ENCODE measurements at places on chromosomes 5 and 9.

- no peak for DNase-seq
Measured at GRCh38 chr5:157857816-157858526, 974 bp downstream of the CLINT1 start.

DNA sequence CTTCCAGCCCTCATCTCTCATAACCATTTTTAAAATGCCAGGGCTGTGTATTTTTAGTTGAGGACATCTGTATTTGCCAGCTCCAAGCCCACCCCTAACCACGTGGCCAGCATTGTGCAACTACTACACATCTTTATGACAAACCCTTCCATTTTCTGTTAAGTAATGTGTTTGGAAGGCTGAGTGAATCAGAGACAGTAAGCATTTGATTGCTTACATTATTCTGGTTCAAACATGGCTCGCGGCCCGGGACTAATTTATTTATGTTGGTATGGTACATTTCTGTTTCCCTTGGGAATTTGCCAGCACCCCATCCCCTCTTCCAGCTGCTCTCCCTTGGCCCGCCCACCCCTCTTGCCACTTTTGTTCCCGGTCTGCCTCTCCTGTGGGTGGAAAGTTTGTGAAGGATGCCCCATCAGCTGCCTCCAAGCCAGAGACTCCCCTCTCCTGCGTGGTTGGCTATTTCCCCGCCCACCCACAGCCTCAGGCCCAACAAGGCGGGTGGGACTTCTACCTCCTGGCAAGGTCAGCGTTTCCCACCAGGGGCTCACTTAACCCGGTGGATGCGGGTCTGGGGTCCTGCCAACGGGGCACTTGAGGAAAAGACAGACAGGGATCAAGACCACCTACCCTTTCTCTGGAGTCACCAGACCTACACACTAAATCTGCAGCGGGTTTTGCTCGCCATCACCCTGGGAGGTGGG lies 162.2 kb downstream of the HSD17B3 start:
- DNase-seq = peak; percentile 62

GRCh38 chr9:35510754-35511428 lies 21.0 kb downstream of the RUSC2 start:
- DNase-seq = peak; percentile 58

DNA sequence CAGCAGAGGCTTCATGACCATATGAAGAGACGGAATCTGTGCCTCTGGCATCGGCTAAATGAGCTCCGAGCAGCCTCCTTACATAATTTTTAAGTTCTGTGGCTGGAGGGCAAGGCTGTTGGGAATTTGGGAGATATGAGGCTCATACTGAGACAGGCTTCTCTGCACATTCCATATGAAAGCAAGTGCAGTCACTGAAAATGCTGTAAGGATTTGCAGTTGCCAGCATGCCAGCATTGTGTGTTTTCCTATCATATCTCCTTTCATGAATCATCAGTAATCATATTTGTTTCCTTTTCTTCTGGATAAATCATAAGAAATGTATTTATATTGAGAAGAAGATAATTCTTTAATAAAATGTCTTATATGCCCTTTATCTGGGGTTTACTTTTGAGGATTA lies 775.4 kb downstream of the SEMA5A start:
- DNase-seq = no peak

- DNase-seq = no peak
Measured at GRCh38 chr9:34510497-34511468, 12.0 kb downstream of the ENHO start.

DNA sequence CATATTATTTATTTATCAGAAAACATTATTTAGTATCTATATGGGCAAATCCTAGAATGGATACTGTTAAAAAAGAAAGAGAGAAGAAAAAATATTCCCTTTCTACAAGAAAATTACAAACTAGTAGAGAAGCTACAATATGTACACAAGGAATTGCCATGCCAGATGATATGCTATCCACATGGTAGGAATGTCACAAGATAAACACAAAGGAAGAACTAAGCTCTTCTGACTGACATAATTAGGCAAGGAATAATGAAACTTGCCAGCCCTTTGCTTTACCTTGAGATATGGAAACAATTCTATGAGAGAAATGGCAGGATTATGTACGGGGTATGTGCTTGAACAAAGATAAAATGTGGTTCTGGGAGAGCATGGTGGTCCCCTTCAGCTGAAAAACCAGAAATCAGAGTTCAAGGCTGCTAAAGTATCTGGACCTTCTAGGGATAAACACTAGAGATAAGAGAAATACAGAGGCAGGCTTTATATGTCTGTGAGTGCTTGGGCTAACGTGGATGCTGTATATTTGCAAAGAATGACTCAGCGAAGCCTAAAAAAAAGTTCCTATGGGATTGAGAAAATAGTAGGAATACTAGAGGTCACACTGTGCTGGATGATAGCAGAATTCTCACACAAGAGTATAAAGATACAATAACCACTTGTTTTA lies 451.6 kb downstream of the TLE1 start:
- DNase-seq = no peak

GRCh38 chr9:31336841-31337240 lies 1047.6 kb upstream of the ACO1 start:
- no peak for DNase-seq

GRCh38 chr9:91099436-91099835 lies 262.3 kb downstream of the AUH start:
- no peak for DNase-seq

DNA sequence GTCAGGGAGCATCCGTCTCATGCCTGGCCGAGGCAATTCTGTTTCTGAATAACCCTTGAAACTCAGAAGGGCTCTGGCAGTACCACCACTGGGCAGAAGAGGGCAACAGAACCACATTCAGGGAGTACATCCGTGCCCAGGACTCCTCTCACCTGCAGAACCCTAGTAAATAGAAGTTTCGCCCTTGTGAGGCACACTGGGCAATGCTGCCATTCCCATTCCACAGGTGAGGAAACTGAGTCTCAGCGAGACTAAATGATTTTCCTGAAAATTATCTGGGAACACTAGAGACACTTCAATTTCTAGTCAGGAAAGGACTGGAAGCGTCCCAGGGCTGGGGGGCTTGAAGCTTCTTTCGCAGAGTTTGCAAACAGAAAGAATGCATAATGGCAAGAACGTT lies 74.7 kb downstream of the FGF1 start:
- peak; percentile 86 for DNase-seq

GRCh38 chr5:61281686-61282085 lies 50.4 kb upstream of the ZSWIM6 start:
- no peak for DNase-seq

DNA sequence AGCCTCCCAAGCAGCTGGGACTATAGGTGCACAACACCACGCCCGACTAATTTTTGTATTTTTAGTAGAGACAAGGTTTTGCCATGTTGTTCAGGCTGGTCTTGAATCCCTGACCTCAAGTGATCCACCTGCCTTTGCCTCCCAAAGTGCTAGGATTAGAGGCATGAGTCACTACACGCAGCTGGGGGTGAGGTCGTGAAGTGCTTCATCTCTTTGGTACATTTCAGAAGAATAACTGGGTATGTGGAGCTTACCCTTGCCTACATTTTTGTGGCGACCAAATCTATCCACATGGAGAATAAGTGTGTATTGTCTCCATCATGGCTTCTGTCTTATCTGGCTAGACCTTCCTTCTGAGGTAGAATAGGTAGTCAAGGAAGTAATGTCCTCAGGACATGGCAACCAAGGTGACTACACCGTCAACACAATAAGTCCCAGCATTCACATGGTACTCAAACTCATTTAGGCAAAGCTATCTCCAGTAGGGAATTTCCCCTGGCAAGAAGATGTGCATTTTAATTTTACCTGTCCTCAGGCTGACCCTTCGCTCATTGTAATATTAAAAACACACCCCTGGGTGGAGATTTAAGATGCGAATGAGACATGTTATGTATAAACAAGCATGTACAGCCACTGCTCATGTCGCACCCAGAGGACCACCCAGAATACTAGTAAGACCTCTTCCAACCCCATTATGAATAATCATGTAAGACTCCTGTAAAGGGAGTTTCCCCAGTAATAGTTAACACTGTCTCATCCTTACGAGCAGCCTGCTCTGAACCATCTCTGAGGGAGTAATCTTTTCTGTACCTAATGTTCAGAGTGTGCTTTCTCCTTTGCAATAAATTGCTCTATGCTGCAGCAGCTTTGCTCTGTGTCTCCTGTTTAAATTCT lies 1173.2 kb downstream of the TAF11L14 start:
- no peak for DNase-seq

DNA sequence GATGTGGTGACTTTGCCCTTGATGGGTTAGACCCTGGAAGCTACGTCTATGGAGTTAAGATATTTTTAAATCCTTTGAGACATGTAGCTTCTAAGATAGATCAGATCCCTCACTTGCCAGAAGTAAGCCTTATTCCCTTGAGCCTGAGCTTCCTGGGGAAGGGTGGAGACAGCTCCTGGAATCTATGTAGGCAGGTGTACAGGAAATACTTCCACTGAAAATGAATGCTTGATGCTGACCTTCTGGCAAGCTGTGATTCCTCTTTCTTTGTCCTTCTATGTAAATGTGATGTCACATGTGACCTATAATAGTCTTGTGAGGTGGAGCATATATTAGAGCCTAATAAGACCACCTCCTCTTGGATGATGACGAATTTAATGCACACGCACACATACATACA lies 1152.0 kb upstream of the ACO1 start:
- DNase-seq = no peak

Measured in mucosa of descending colon (tissue), 3 donors.